AG20443 (cell line): ENCODE measurements at places on chromosomes 4 and X.

- peak; percentile 84 for DNase-seq
Observed at GRCh38 chr4:88610771-88611170, 18.5 kb downstream of the HERC3 start.

DNA sequence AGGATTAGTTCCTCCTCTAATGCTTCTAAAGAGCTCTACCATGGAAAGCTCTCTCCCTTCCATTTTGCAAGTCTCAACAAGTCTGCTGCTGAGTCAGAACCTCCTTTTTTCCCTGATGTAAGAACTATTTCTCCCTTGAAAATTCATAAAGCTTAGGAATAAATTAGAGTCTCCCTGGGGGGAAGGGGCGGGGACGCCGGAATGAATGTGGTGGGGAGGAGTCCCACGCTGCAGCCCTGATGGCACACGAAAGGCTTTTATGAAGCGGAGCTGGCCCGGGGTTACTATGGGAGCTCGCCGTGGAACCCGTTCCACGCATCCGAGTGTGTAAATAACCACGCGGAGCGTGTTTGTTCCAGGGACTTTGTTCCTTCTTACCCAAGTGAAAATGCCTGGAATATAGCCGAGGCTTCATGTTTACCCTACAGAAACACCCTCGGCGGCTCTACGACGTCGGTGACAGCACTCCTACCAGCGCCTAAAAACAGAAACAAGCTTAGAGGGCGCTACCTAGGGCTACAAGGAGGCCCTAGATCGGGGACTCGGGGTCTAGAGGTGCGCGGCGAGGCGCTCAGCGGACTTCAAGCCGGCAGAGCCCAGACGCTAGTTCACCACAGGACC lies 923 bp upstream of the CPEB2 start:
- peak; percentile 81 for DNase-seq

- no peak for DNase-seq
Observed at GRCh38 chr4:104826171-104826570, 320.5 kb upstream of the TET2 start.

DNA sequence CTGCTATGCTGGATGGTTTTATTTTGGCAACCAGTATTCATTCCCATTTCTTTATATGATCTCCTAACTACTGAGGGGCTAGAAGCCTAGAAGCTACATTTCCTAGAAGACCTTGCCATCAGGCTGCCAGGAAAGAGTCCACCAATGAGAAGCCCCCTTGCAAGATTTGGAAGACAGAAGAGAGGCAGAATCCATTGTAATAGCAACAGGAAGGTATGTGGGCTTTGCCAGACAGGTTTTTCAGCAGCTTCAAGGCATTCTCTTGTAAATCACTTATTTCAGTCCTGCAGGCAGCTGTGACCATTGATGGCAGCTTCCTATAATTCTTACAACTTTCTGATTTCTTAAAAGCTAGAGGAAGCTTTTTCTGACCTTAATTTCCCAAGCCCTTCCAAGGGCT lies 148.3 kb upstream of the NHS start:
- no peak for DNase-seq

DNA sequence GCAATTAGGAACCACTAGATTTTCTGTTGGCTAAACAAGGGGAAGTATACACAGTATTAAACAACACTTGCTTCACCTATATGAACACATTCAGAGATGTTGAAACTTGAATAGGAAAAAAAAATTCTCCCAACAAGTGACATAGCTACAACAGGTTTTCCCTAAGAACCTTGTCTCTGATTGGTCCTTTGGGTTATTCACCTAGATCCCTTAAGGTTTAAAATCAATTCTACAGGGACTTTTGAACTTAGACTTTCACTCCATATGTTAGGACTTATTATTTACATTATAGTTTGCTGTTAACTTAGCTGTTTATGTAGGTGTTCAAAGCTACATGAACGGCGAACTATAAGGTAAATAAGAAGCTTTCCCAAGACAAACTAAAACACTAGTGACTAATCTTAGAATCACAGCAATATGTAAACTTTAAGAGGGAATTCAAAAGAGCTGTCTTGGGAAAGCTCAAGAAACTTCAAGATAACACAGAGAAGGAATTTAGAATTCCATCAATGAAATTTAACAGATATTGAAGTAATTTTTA lies 72.2 kb upstream of the ZXDB start:
- no peak for DNase-seq

DNA sequence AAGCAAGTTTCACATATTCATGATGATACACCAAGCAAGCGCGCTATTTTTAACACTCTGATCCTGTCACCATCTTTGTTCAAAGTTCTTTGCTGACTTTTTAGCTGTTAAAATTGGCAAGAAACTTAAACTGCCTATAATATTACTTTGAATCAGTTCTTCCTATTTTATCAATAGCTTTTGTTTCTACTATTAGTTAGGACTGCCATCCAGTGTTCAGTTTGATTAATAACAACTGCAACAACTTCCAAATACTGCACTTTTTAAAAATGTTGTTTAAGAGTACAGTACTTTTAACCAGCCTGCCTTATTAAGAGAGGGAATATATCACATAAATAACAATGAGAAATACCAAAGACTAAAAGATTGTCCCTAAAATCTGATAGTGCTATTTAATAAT lies 614.3 kb downstream of the FAM133A start:
- no peak for DNase-seq

DNA sequence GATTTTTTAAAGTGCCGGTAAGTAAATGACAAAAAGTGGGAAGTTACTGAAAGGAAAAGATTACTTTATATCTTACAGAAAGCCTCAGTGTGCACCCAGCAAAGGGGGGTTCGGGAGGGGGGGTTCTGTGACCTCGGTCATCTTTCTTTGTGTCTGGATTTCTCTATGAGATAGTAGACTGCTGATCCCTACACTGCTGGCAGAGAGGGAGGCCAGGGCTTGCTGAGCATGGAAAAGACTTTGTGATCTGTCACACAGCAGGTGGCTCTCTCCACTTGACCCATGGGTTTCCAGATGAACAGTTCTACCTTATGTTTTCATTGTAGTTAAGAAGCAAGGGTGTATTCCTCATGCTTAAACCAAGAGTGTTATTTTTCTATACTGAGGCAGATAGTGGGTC lies 475.6 kb downstream of the PCDH10 start:
- no peak for DNase-seq
